AG08395 (cell line): ENCODE measurements at places on chromosomes 13 and 19.

GRCh38 chr13:98665638-98665995, 86.9 kb downstream of the SLC15A1 start:
- DNase-seq: no peak

DNA sequence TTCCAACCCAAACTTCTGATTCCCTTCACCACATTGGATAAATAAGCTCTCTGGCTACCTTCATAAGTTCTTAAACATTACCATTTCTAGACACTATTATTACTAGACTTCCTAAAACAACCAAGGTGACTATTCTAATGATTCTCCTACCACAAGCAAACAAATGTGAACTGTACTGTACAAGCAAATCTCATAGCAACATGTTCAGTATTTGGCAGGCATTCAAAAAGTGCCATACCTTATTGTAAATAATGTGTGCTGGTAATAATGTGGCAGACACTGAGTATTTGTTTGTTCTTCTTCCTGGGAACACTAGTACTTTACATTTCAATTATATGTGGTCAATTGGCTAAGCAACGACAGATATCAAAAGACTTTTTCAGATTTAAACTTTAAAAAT, 986.0 kb upstream of the SPRY2 start:
- no peak for DNase-seq

DNA sequence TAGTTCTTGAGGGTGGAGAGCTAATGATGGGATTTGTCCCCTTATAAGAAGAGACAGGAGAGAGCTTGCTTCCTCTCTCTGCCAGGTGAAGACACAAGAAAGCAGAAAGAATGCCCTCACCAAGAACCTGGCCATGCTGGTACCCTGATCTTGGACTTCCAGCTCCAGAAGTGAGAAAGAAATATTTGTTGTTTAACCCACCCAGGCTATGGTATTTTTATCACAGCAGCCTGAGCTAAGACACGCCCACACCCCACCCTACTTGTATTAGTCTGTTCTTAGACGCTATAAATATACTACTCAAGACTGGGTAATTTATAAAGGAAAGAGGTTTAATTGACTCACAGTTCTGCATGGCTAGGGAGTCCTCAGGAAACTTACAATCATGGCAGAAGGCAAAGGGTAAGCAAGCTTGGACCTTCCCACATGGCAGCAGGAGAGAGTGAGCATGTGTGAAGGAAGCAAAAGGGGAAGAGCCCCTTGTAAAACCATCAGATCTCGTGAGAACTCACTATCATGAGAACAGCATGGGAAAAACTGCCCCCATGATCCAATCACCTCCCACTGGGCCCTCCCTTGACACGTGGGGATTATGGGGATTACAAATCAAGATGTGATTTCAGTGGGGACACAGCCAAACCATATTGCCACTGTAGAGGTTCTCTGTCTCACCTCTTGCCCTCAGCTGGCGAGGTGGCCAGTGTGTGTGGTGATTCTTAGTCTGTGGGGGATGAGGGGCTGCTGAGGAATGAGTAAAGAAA, 57.4 kb upstream of the RCBTB2 start:
- DNase-seq: no peak

GRCh38 chr19:42010245-42011126, 16.5 kb upstream of the ATP1A3 start:
- no peak for DNase-seq

- DNase-seq: no peak
Measured at GRCh38 chr19:17125062-17125727, 49.6 kb downstream of the MYO9B start.

GRCh38 chr13:103810026-103810425, 743.8 kb upstream of the SLC10A2 start:
- no peak for DNase-seq

DNA sequence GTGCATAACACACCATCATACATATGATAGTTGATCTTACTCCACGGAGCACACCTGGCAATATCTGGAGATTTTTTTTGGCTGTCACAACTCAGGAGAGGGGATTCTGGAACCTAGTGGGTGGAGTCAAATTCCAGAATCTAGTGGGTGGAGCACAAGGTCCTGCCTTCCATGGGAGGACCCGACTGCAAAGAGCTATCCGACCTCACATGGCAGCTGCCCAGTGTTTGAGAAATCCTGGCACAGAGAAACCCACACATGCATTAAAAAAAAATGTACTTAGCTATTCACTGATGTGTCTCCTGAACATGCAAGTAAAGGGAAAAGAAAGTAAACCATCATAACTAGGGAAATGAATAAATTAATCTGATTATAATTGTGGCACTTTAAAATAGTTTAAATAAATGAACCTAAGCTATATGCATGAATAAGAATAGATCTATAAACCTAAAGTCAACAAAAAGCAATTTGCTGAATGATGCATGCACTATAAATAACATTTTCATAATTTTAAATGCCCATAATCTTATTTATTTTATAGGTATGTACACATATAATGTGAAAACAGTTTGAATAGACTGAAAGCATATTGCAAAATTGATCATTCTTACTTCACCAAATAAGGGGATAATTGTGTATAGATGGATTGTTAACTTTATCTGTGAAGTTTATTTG, 300.3 kb downstream of the MYO16 start:
- DNase-seq: no peak

DNA sequence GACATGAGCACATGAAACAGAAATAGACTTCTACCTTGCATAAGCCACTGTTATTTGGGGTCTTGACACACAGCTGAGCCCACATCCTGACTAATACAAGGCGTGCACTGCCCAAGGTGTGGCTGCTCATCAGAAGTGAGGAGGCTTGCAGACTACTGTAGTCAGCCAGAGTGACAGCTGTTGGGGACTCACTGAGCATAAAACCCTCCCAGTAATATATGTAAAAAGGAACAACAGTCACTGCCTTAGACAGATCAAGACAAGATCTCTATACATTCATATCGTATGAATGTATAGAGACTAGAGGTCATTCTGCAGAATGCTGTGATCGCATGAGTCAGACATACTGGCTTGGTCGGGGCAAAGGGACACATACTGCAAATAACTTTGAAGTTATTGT, 4.1 kb upstream of the C1QTNF9B start:
- DNase-seq: no peak

DNA sequence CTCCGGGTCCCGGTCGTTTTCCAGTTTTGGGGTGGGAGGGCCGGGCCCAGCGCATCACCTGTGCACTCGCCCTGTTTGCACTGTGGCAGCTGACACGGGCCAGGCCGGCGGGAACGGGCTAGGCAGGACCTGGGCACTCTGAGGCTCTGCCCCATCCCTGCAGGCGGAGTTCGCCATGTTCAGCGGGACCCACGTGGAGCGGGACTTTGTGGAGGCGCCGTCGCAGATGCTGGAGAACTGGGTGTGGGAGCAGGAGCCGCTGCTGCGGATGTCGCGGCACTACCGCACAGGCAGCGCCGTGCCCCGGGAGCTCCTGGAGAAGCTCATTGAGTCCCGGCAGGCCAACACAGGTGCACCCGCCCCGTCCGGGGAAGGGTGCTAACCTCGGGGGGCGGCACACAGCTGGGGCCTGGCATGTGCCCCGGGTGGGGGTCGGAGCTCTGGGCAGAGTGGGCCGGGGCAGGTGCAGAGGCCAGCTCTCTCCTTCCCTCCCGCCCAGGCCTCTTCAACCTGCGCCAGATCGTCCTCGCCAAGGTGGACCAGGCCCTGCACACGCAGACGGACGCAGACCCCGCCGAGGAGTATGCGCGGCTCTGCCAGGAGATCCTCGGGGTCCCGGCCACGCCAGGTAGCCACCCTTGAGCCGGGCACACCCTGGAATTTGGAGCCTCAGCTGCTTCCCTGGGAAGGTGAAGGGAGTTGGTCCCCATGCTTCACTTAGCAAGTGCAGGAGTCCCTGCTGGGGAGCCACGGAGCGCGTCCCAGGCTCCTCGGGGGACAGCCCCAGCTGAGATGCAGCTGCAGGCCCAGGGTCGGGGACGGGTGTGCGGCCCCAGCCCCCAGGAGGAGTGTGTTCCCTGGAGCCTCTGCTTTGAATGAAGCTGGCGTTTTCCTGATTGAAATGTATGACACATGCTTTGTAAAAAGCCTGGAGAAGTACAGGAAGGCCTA, 9.3 kb upstream of the ZNF554 start:
- DNase-seq: no peak

GRCh38 chr19:3004522-3004921, 24.6 kb downstream of the TLE2 start:
- no peak for DNase-seq

GRCh38 chr13:23081901-23082300, 98.9 kb upstream of the SGCG start:
- no peak for DNase-seq

- DNase-seq: no peak
Measured at GRCh38 chr13:55887561-55887960, 1253.2 kb upstream of the PRR20A start.

- no peak for DNase-seq
Measured at GRCh38 chr19:3443840-3444694, 36.3 kb downstream of the SMIM24 start.

GRCh38 chr19:29400917-29401711, 124.7 kb upstream of the VSTM2B start:
- DNase-seq: no peak

DNA sequence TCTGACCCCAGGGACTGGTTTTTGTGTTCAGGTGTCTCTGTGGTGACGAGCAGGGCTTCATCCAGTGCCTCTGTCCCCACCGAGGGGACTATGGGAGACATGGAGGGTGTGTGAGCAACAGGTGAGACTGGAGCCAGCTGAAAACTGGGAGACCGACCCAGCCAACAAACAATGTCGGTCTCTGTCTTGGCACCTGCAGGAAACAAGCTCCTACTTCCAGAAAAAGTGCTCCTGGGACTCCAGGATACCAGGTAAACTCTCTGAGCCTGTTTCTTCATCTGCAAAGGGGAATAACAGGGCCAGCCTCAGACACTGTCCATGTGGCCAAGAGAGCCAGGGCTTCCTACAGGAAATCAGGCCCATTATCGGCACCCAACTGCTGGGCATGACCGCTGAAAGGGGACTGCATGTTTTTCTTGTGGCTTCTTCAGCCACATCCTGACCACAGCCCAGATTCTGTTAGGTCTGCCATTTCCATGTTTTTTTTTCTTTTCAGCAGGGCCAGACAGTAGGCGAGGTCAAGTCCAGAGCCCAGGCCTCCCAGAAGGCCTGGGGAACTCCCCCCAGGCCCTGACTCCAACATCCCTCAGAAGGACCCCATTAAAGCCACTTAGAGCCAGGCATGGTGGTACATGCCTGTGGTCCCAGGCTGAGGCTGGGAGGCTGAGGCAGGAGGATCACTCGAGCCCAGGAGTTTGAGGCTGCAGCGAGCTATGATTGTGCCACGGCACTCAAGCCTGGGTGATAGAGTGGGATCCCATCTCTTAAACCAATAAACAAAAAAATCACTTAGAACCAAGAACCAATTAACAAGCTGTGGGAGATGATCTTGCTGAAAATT, 836 bp upstream of the BST2 start:
- no peak for DNase-seq

- peak; percentile 67 for DNase-seq
Measured at GRCh38 chr13:109698779-109699178, 87.6 kb downstream of the IRS2 start.

DNA sequence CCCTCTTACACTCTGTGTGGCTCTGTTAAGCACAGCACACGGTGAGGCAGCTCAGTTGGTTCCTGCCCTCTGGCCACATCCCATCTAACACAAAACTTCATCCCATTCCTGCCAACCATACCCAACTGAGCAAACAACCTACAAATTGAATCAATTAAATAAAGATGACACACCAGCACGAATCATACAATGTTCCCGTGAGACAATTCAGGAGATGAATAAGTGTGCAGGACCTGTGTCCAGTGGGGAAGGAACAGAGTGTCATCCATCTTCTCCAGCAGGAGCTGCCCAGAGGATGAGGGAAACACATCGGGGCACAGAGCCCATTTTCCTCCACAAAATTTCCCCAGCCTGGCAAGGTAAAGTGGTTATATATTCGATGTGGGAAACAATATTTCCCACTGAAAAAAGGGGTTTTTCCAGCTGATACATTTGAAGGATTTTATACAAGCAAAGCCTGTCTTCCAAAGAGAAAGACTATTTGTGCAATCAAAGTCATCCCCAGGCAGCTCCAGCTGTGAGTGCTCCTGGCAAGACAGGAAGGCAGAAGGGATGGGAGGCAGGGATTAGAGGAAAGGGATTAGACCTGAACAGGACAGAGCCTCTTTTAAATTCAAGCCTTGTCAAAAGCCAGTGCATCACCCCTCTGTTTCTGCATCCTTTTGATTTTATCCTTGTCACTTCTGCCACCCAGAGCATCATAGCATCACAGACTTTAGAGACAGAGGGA, 240.2 kb downstream of the LHFPL6 start:
- DNase-seq: peak; percentile 9

DNA sequence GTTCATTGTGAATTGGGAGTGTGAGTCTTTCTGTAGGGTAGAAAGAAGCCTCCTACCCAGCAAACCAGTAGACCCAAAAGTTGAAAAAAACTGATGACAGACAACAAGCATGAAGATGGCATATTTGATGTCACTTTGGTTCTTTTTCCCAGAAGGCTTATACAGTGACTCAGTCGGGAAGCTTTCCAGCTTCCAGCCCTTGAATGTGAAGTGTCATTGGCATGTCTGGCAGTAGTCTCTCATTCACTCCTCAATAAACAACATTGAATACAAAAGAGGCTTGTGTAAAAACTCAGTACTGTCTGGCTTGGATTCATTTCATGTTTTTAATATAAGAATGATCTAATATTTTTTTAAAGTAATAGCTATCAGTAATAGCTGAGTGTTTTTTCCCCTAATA, 68.7 kb downstream of the IPO5 start:
- peak; percentile 44 for DNase-seq

GRCh38 chr13:23105051-23105450, 75.7 kb upstream of the SGCG start:
- no peak for DNase-seq

GRCh38 chr19:19185853-19186740, 5.9 kb downstream of the BORCS8 start:
- DNase-seq: peak; percentile 36

DNA sequence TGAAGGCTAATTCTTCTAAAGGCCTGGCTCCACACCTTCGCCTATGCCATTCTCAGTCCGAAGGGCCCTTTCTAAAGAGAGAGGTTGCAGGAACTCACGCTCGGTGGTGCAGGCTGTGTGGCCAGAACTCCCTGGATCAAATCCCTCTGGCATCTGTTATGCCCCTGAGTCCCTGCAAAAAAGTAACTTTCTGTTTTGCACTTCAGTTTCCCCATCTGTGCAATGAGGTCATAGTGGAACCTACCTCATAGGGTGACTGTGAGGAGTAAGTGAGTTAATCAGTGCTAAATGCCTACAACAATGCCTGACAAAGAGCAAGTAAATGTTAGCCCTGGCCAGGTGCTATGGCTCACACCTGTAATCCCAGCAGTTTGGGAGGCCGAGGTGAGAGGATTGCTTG, 7.3 kb downstream of the IGSF23 start:
- no peak for DNase-seq

DNA sequence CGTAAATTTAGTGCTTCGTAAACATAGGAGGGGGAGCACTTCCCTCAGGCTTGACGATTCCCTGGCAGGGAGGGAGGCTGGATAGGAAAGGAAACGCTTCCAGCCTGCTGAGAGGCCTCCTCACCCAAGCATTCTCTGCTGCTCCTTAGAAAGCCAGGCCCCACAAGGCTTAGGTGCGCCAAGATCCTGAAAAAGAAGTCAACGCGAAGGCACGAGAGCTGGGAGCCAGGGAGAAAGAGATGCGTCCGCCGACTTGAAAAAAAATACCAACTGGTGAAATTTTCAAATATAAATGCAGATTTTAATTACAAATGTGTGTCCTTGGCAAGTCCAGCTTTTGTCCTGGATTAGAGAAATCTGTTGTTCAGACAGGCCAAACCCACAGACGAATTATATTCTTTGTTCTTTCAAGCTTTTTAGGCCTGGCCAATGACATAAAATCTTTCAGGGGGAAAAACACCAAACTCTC, 64.0 kb downstream of the ALOX5AP start:
- no peak for DNase-seq

- peak; percentile 42 for DNase-seq
Measured at GRCh38 chr19:13001502-13002165, 6.4 kb downstream of the NFIX start.
